ENCODE measurements at places on chromosomes 12 and 14.

DNA sequence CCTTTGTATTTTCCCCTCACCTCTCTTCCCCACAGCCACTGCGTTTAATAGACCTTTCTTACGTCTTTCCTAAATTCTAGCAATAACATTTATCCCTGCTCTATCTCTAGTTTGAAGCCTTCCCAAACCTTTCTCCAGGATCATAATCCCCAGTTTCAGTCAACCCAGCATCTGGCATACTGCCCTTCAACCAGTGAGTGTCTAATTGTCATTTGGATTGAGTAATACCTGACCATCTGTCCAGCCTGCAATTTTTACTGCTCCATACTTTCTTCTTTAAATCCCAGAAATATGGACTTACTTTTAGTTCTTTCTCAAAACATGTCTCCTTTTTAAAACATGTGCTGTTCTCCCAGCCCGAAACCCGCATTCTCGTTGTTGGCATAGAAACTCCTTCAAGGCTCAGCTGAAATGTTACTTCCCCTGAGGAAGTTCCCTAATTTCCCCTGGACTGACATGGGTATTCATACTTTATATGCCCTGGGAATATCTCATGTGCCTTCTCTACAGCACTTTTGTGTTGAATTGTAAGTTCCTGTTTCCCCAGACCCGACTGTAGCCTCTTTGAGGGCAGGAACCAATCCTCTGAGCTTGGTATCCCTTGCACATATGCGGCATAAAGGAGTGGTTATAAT lies 65.1 kb upstream of the ETV6 start:
- DNase-seq: no peak

DNA sequence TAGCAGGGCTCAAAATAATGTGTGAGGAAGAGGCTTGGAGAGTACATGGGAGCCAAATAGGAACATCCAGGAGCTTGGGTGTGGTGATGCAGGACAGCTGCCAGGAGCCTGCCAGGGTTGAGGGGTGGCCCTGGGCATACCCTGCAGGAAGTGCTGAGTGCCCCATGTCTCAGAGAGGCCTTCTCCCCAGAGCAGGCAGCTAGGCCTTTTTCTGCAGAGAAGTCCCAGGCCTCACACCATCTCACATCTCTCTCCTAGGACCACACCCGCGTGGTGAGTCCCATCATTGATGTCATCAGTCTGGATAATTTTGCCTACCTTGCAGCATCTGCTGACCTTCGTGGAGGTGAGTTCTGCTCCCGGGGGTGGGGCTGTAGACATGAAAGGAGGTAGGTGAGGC lies 66.9 kb downstream of the ERH start:
- no peak for DNase-seq

DNA sequence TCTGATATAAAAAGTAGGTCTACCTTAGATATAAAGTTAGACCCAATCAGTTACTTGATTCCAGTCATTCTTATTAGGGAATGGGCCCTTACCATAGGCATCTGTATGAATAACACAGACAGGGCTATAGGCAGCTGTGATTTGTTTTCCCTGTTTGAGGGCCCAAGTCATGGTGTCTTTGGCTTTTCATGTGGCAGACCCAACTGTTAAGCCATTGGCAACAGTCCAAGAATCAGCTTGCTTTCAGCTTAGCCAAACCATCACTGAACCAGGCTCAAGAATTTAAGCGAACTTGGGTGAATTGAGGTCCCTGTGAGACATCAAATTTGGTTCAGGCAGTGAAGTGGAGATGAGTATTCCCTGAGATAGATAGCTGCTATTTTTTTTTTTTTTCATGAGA lies 111.2 kb downstream of the LRRIQ1 start:
- no peak for DNase-seq

DNA sequence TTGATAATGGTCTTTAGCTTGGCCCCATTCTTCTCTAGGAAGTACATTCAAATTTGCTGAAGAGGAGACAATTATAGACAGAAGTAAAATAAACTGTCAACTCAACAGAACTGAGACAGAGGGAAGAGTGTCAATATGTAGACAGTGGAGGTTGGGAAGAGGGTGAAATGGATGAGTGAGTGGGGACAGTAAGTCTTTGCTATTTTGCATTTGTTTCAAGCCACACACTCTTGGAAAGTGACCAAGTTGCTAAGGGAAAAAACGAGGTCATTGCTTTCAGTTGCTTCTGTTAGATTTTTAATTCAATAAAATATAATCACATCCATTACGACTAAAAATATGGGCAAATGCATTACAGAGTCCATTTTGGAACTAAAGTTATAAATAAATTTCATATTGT lies 47.8 kb downstream of the BTBD7 start:
- peak; percentile 63 for DNase-seq
